ENCODE measurements at places on chromosomes 13 and 19.

- DNase-seq, result no peak
Observed at GRCh38 chr13:89701913-89702312, 1645.6 kb upstream of the MIR17HG start.

GRCh38 chr19:7887408-7888144 is 734 bp upstream of the LRRC8E start:
- DNase-seq, result no peak

GRCh38 chr19:58218899-58219298 is 9.8 kb upstream of the ZNF544 start:
- no peak for DNase-seq

- no peak for DNase-seq
Observed at GRCh38 chr13:45518525-45519245, 53.9 kb downstream of the COG3 start.

GRCh38 chr19:1361601-1362386 is 21.9 kb upstream of the NDUFS7 start:
- no peak for DNase-seq

DNA sequence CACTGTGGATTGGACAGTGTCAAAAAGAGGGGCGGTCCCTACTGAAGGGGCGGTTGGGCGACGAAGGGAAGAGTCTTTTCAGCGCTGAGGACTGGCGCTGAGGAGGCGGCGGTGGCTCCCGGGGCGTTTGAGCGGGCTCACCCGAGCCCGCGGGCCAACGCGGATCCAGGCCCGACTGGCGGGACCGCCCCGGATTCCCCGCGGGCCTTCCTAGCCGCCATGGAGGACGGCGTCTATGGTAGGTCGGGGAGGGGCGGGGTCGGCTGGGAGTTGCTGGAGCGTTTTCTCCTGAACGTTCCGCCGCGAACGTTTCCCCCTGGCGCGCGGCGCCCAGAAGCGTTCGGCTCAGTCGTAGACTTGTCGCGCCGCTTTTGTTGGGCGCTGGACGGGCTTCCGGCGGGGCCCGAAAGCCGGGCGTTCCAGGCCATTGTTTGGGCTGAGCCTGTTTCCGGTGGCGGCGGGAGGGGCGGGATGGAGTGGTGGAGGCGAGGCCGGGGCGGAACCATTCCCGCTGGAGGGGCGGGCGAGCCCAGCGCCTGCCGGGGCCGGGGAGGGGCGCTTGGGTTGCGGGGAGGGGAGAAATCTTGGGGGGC is at the start of gene CYTH2:
CYTH2 (plus strand) TSS at position 81 of the 593 bp plus-strand sequence; CDS start at position 220, 139 bp downstream.
- peak; percentile 63 for DNase-seq
